ENCODE measurements at places on chromosomes 4 and X. TPM values are rescaled to one million over a fixed set of nuclear protein-coding genes. Genes with fewer than 3 reads are reported as not detected.

- H3K27ac ChIP-seq = peak overlapping the region; percentile 78
- peaks cover 9% of the 10 kb centered on the region for H3K4me1 ChIP-seq
- H3K27me3 ChIP-seq = no peaks in the 10 kb centered on the region
- peak overlapping the region; percentile 53 for H3K4me3 ChIP-seq
Observed at GRCh38 chr4:25913056-25913850, 767 bp upstream of the SMIM20 start.

DNA sequence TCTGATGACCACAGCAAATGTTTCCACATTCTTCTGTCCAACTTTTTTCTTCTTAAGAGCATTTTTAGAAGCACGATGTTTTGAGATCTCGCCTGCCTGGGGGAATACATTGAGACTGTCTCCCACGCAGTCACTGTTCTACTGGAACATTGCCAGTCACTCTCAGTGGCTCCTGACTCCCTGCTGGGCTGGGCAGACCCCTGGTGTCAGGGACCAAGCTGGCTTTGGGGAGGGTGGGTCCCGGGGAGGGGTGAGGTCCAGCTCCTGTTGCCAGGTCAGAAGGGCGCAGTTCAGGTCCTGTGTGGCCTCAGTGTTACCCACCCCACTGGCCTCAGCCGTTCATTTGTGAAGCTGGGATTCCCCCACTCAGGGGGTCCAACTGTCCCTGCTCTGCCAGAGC is 18.9 kb upstream of the ABLIM2 start:
- no peak for DNase-seq
- H3K27me3 ChIP-seq = peaks cover 31% of the 10 kb centered on the region
- H3K27ac ChIP-seq = no peak overlapping the region
- H3K4me1 ChIP-seq = peaks cover 2% of the 10 kb centered on the region

DNA sequence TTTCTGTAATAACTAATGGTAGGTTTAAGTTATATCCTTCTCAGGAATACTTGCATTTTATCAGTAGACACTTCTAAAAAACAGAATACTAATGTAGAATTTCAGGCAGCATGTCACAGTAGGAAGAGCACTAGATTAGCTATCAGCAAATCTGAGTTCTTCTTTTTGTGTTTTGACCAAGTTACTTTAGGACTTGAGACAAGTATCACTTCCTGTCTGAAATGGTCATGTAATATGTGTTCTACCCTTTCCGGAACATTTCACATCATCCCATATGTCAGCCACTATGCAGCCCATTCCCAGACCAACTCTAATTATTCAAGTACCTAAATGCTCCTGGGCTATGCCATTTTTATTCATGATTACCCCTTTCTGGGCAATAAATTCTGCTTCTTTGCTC is 401.8 kb upstream of the RPS6KA3 start:
- no peaks in the 10 kb centered on the region for H3K4me1 ChIP-seq
- H3K36me3 ChIP-seq = no peaks in the 10 kb centered on the region
- H3K27me3 ChIP-seq = no peaks in the 10 kb centered on the region
- no peak overlapping the region for H3K27ac ChIP-seq
- no peak for DNase-seq

DNA sequence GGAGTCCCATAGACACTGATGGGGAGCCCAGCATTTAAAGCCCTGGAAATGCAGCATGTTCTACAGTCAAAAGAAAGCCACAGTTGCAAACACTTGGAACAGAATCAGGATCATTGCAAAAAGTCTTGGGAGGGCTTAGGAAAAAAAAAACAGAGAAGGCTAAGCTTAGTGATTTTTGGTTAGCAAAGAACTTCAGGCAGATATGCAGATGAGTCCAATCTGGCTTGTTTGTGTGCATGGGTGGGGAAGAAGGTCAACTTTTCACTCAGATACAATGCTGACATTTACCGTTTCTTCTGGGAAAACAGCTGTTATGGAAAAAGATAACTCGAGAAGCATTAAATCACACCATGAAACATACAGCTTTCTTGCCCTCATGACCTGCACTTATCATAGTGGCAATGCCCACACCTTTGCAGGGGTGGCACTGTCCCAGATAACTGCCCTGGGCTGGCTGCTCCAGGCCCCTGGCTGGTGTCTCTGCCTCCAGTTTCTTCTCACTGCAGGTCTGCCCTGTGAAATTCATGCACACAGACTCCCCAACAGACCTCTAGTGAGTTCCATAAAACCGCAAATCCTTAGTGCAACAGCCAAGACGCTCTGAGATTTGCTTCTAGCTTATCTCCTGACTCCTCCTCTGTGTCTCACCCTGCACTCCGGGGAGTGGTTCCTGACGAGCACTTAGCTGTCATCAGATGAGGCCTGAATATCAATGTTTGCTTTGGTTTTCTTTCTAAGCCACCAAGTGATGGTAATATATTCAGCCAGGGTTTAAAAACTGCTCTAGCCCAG is 99.2 kb downstream of the DRD5 start:
- no peaks in the 10 kb centered on the region for H3K27me3 ChIP-seq
- H3K4me1 ChIP-seq = no peaks in the 10 kb centered on the region
- no peaks in the 10 kb centered on the region for H3K36me3 ChIP-seq
- DNase-seq = no peak

The INTU gene
- 12.5 TPM for total RNA-seq

All from IMR-90 (cell line).